ENCODE measurements at places on chromosomes 2 and 18.

DNA sequence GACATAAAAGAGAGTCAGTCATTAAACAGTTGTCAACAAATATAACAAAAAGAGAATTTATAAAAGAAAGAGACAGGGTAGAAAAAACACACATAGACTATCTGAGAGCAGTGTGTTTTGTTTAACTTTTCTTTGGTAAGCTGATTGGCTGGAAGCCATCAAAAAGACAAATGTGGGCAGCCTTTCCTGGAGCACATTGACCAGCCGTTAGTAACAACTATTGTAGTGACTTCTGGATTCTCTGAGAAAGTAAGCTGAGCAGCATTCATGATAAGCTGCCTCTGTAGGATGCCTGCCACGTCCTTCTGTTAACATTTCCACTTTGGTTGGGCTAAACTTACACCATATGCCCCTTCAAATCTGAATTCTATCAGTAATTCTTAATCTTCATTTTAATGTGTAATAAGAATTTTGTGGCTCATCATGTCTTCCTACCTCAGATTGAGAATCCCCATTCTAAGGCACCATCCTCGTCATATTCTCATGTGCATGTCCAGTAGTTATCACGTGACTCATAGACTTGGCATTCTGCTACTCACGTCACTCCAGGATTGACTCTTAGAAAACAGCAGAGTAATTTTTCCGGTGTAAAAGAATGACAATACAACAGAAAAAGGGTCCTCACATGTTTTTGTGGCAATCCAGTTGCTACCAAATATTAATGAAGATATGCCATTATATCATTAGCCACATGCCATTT lies 43.4 kb upstream of the DNAJC10 start:
- DNase-seq = no peak

DNA sequence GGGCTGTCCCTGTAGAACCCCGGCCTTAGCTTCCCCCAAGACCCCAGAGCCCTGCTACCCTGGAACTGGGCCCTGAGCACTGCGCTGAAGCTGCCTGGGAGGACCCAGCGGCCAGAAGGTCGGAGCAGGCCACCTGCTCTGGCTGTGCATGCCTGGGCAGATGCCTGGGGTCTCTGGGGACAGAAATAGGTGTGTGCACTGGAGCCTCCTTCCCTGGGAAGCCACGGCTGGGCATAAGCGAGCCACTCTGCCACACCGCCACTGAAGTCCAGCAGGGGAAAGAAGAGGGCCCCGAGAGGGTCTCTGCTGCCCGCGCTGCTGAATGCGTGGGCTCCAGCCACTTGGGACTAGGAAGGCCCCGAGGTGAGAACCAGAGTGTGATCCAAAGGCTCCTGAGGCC lies 6.7 kb downstream of the GBX2 start:
- DNase-seq = no peak

GRCh38 chr18:49648326-49648725 lies 86.5 kb downstream of the LIPG start:
- no peak for DNase-seq

DNA sequence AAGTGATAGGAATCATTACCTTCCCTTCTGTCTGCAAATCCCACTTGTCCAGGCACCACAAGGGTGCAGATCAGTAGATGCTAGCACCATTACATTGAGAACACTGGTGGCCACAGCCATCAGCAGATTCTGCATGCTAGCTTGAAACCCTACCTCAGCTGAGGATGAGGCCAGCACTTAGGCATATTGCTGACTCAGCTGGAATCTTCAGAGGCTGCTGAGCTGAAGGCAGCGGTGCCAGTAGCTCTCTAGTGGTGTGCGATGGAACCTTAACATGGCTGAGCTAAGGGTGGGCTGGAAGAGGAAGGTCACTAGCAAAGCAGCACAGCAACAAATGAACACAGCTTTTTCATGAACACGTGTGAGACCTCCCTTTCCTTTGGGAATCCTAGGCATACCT lies 19.0 kb upstream of the CPO start:
- DNase-seq = no peak

GRCh38 chr2:172311921-172312345 lies 115.5 kb upstream of the ITGA6 start:
- DNase-seq = no peak

GRCh38 chr2:31384351-31384750 lies 30.2 kb downstream of the XDH start:
- no peak for DNase-seq

DNA sequence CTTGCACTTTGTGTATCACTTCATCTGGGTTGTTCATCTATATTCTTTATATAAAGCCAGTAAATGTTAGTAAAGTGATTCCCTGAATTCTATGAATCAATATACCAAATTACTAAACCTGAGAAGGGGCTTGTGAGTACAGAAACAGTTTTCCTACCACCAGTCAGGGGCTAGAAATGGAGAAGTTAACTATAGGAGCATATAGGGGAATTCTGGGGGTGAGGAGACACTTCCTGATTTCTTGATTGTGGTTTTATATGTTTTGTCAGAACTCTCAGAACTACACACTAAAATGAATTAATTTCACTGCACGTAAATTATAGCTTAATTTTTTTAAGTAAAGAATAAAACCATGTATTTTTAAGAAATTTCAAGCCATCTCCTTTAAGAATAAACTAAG lies 93.7 kb downstream of the SESTD1 start:
- DNase-seq = no peak

DNA sequence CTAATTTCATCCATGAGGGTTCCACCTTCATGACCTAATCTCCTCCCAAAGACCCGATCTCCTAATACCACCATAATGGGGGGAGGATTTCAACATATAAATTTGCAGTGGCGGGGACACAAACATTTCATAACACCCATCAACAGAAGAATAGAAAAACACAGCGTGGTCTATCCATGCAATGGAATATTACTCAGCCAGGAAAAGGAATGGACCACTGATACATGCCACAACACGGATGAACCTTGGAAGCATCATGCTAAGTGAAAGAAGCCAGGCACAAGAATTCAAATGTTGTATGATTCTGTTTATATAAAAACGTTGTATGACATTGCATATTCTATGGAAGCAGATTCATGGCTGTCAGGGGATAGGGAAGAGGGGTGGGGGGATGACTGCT lies 2.7 kb downstream of the PRLH start:
- no peak for DNase-seq

GRCh38 chr2:12325806-12326205 lies 390.9 kb upstream of the TRIB2 start:
- DNase-seq = no peak

DNA sequence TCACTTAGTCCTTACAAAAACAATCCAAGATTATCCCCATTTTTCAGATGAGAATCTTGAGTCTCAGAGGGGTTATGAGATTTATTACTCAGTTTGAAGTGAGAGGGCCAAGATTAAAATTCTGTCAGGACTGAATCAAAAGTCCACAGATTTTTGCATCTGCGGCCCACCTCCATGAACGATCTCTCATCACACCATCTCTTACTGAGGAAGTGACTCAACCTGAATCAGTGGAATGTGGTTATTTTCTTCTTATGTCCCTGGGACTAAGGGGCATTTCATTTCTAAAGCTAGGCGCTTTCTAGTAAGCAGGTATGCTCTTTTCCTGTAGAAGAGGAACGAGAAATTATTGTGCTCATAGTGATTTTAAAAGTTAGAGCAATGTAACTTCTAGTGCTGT lies 360.3 kb upstream of the SPHKAP start:
- DNase-seq = no peak

- DNase-seq = no peak
Measured at GRCh38 chr2:69645921-69646320, 2.4 kb upstream of the AAK1 start.

DNA sequence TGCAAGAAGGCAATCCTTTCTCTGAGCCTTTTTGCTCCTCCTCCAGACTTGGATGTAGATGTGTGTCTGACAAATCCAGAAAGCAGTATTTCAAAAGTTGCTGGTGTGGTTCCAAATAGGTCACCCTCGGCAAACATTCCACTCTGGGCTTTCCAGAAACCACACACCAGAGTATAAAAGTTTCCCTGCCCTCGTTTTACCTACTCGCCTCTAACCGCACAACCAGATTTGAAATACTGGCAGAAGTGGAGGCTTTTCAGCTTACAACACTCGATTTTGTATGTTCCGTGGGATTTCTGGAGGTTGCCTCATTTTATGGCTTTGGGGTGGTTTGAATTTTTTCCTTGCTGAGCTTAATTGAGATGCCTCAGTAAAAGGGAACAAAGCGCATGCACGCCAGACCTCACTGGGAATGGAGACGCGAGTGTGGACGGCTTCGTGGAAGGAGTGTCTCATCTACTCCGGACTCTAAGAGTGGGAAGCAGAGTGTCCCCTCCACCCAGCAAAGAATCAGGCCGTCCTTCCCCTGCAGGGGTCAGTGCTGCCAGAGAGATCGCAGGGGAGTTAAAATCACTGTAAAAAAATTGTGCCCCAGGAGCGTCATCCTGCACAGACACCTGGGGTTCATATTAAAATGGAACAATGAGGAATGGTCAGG lies 44.0 kb upstream of the RPL31 start:
- DNase-seq = no peak

DNA sequence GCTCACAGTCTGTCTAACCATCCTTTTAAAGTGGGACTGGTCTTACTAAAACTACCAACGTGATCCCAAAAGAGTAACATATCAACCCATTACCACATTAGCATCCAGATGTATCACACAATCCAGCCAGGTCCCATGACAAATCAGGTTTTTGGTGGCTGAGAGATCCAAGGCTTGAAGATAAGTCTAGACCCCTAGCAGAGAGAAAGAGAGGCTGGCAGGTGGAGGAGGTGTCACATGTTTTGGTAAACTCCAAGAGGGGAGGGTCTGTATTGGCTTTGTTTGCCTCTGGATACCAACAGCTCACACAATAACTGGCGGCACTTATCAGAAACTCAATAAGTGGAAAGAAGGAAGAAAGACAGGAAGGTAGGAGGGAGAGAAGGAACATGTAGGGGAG lies 357.6 kb downstream of the SS18 start:
- no peak for DNase-seq

- DNase-seq = no peak
Measured at GRCh38 chr2:128458505-128458904, 139.8 kb upstream of the HS6ST1 start.

- DNase-seq = no peak
Measured at GRCh38 chr2:41068740-41069139, 616.9 kb upstream of the SLC8A1 start.
